ENCODE measurements at places on chromosomes 2 and 18. TPM values are rescaled to one million over a fixed set of nuclear protein-coding genes. Genes with fewer than 3 reads are reported as not detected.

Gene RTP5
- not detected for total RNA-seq

Gene ID2
- 61.5 TPM for total RNA-seq

Gene HK2
- total RNA-seq, result 39.2 TPM

Gene MBOAT2
- 15.6 TPM for total RNA-seq

Gene UGT1A3
- not detected for total RNA-seq

Gene DNAJC5G
- not detected for total RNA-seq

Gene STON1
- 3.7 TPM for total RNA-seq

Gene FAM237A
- not detected for total RNA-seq

Gene REG3A
- total RNA-seq, result not detected

Gene RAX
- total RNA-seq, result not detected

Gene LYPD6
- total RNA-seq, result 0.53 TPM
